ENCODE measurements at places on chromosomes 6 and 20. TPM values are rescaled to one million over a fixed set of nuclear protein-coding genes. Genes with fewer than 3 reads are reported as not detected.

The NMBR gene
- total RNA-seq = 0.74 TPM

The WFDC10B gene
- not detected for total RNA-seq

DNA sequence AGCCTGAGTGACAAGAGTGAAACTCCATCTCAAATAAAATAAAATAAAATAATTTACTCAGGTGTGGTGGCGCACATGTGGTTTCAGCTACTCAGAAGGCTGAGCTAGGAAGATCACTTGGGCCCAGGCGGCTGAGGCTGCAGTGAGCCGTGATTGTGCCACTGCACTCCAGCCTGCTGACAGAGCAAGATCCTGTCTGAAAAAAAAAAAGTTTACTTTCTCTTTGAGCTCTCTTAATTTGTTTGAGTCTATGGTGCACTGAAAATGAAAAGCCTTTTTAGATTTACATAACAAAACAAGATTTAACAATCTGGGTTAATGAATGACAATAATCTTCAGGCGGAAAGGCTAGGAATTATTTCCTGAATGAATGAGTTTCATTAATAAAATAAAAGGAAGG is 23.3 kb upstream of the NHSL1 start:
- DNase-seq = no peak

DNA sequence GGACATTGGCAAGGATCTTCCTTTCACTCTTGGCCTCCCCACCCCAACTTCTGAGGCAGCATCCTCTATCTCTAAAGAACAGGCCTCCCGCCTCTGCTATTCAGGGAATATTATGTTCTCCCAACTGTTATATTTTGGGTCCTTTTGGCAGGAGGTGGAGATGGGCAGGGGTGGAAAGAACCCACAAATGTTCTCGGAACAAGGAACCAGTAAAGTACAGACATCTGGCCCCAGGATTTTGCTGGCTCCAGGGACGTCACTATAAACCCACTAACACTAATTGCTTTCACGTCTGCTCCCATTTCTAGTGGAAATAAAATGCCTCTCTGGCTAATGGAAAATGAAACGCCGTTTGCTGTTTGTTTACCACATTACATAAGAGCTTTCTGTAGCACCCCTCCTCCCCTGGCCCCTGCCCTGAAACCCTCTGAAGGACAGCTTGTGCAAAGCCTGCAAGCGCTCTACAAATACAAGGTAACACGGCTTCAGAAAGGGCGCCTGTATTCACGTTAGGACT is 77.7 kb upstream of the TBC1D7 start:
- DNase-seq = no peak

- no peak for DNase-seq
Observed at GRCh38 chr20:31637660-31638059, at the start of gene COX4I2. Gene COX4I2, plus strand, starts transcription at chr20:31637912. Its CDS starts 1,106 bp downstream, at chr20:31639018.

DNA sequence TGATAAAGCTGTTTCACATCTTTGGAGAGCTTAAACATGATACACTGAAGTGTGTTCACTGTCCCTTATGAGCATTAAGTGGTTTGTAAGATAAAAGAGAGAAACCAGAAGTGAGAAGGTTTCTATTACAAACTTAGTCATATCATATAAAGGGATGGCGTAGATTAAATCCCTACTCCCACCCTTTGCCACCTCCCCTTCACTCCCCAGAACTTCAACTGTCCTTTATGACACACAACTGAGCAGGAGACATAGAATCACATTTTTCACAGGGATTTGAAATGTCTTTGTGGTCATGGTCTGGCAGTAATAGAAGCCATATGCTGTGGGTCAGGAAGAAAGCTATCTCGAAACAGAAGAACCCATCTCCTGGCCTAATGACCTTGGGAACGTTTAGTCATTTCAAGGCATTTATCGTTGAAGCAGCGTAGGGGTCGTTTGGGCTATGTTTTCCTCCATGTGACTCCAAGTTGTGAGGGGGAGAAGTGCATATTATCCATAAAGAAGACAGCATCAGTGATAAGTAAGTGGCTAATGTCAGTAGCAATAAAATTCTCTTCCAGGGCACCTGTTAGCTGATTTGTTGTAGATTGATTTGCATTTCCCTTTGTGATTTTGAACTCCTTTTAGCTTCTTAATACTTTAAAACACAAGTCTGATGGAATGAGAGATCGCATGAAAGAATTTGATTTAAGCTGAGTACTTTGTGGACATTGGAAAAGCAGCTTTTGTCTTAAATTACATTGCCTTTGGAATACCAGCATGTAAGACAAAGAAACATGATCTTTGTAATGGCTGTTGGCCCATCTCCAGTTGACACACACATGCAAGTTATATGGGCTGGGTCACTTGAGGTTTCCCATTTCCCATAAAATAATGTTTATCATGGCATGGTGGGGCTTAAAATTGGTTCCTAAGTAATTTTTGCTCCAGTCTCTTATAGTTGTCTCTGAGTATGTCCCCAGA is 501.5 kb upstream of the FLRT3 start:
- no peak for DNase-seq

DNA sequence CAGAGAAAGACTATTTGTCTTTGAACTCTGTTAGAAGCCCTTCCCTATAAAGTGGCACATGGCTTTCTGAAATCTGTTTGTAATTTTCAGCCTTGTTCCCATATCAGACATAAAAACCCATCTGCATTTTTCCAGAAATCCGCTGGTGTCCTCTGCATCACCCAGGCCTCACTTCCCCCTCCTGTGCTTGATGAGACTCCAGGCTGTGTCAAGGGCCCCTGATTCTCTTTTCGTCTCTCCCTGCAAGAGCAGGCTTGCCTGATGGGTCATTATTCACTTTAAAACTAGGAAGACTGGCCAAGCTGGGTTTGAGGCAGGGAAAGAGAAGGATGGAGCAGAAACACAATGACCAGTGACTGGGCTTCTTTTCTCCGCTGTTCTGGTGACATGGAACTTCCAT is 10.6 kb upstream of the PROKR2 start:
- DNase-seq = no peak

GRCh38 chr6:16754876-16755275 is 6.4 kb downstream of the ATXN1 start:
- DNase-seq = no peak

- no peak for DNase-seq
Observed at GRCh38 chr6:79421001-79421411, 116.2 kb downstream of the LCA5 start.

GRCh38 chr20:46396052-46396740 is 10.2 kb downstream of the ELMO2 start:
- DNase-seq = no peak

DNA sequence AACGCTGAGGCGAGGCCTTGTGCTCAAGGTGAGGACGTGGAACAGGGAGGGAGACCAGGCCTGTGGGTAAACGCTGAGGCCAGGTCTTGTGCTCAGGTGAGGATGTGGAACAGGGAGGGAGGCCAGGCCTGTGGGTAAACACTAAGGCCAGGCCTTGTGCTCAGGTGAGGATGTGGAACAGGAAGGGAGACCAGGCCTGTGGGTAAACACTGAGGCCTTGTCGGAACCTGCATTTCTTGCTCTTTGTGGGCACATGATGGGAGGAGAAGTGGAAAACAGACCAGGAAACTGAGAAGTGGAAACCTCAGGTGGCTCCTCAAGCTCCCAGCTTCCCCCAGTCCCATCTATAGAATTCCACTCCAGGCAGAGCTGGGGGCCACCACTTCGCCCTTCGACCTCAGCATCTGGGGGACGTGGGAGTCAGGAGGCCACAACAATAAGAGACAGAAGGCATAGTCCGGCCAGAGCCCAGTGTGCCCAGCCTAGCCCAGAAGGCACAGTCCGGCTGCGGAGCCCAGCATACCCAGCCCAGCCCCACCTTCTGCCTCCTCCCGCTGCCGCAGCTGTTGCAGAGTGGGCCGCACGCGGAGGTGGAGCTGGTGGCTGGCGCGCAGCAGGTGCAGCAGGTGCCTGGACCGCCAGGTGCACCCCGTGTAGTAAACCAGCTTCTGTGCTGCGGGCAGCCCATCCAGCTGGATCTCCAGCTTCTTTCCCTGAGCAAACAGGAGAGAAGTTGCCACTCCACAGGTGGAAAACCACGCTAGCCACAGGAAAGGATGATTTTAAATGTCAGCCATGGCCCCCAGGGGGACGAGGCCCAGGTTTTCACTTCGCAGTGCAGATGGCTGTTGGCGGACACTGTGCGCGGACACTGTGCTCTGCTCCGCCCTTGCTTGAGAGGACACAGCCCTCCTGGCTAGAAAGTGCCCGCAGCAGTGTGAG is 17.5 kb downstream of the FRMD1 start:
- DNase-seq = no peak
